ENCODE measurements at places on chromosomes 11 and 22.

- DNase-seq: no peak
Observed at GRCh38 chr11:69865707-69866106, 46.5 kb upstream of the FGF3 start.

- no peak for DNase-seq
Observed at GRCh38 chr11:15144347-15144746, 29.6 kb downstream of the INSC start.

GRCh38 chr11:118169300-118170140, 6.9 kb downstream of the SCN2B start:
- DNase-seq: no peak

DNA sequence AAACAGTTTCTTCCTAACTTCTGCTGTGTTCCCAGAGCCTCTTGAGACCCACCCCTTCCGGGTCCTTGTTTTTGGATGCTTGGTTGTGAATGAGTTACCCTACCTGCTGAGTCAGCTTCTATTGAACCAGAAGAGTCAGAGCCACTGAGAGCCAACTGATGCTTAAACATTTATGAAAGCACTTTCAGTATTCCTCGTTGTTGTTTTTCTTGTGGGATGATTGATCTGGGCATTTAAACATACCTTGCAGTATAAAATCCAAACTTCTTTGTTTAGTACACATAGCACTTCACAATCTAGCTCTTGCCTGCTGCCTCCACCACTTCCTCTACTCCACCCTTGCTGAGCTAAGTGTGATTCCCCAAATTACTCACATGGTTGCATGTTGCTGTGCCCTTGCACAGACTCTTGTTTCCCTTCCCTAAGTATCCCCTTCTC, 5.5 kb downstream of the PRSS23 start:
- DNase-seq: no peak

- DNase-seq: no peak
Observed at GRCh38 chr11:14118072-14118471, 155.5 kb downstream of the SPON1 start.

DNA sequence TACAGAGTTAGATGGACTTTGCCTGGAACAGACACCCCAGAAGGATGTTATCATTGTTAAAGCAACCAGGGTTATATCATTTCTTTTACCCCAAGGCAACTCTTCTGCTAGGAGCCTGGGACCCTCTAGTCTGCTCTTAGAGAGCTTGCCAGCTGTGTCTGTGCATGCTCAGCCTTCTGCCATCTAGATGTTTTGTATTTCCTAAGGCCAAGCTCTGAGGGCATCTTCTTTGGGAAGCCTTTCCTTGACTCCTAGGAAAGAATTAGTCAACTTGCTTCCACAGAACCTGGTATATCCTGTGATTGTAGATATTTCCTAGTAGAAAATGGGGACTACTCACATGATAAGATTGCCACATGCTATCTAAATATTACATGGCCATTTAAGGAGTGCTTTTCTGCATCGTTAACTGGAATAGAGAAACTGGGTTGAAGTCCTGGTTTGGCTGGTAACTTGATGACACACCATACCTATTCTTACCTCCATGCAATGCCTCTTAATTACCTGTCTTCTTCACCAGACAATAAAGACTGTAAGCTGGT, 87.6 kb downstream of the STIM1 start:
- no peak for DNase-seq

- no peak for DNase-seq
Observed at GRCh38 chr22:39130152-39130704, 22.3 kb downstream of the CBX7 start.

GRCh38 chr11:126585774-126586491, 230.4 kb downstream of the ST3GAL4 start:
- DNase-seq: no peak

DNA sequence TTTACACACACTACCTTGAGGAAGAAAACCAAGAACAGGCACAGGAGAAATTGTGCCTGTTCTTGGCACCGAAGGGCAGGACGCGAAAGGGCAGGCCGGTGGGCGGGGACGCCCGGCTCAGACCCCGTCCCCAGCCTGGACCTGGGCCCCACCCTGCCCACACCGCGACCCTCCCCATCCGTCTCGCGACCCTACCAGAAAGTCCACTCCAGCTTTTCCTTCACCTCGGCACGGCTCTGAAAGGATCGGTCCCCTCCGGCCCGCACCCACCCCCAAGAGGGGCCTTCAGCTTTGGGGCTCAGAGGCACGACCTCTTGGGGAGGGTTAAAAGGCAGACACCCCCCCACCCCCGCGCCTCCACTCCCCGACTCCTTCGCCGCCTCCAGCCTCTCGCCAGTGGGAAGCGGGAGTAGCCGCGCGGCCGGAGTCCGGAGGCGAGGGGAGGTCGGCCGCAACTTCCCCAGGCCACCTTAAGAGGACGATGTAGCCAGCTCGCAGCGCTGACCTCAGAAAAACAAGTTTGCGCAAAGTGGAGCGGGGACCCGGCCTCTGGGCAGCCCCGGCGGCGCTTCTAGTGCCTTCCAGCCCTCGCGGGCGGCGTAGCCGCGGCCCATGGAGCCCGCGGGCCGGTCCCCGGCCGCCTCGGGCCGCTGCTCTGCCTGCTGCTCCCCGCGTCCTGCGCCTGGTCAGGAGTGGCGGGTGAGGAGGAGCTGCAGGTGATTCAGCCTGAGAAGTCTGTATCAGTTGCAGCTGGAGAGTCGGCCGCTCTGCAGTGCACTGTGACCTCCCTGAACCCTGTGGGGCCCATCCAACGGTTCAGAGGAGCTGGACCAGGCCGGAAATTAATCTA, 4.4 kb downstream of the SEC14L6 start:
- no peak for DNase-seq

- no peak for DNase-seq
Observed at GRCh38 chr11:126484266-126484665, 128.8 kb downstream of the ST3GAL4 start.

DNA sequence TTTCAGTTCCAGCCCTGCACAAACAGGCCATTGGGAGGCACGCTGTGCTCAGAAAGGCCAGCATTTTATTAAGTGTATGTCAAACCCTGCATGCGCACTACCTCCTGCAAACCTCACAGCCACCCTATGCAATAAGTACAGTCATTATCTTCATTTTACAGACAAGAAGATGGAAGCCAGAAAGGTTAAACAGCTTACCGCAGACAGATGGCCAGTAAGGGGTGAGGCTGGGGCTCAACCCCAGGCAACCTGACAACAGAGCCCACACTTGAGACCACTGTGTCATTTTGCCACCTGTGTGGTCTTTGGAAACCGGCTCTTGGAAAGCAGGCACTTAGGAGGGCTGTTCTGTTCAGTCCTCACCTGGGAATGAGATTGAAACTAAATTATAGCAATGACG, 142.3 kb downstream of the NXPE2 start:
- no peak for DNase-seq

DNA sequence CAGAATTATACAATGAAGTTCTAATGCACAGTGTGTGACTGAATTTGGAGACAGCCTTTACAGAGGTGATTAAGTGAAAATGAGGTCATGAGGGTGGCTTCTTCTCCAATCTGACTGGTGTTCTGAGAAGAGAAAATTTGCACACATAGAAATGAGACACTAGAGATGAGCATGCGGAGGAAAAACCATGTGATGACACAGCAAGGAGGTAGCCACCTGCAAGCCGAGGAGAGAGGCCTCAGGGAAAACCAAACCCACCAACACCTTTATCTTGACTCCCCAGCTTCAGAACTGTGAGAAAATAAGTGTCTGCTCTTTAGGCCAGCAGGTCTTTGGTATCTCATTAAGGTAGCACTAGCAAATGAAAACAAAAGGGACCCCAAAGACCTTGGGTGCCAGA, 93.2 kb downstream of the GGTLC2 start:
- no peak for DNase-seq

- no peak for DNase-seq
Observed at GRCh38 chr11:68146010-68146540, 24.9 kb upstream of the CHKA start.

DNA sequence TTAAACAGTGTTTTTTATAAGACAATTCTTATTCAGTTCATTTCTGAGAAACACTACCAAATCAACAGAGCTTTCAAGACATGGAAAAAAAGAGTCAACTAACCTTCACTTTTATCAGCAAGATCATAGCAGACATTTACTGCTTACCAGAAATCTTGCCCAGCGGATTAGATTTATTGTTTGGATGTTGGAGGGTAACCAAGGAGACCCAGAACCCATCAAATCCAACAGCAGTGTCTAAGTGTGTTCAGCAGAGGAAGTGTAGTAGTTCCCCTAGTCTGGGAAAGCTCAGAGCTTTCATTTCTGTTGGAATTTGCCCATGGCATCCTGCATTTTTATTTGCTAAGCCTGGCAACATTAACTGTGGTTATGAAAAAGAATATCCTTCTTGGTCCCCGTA, 2.4 kb upstream of the PGM2L1 start:
- no peak for DNase-seq

DNA sequence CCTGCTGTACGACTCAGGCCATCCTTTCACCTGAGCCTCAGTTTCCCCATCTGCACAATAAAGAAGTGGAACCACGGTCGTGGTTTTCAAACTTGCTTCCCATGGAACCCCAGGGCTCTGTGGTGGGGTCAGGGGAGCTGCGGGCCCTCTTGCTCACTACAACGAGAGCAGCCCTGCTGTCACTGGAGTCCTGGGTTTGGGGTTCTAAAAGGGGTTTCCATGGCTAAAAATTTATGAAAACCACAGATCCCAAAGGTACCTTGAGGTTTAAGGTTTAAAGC, 45.4 kb upstream of the CARS1 start:
- DNase-seq: no peak

DNA sequence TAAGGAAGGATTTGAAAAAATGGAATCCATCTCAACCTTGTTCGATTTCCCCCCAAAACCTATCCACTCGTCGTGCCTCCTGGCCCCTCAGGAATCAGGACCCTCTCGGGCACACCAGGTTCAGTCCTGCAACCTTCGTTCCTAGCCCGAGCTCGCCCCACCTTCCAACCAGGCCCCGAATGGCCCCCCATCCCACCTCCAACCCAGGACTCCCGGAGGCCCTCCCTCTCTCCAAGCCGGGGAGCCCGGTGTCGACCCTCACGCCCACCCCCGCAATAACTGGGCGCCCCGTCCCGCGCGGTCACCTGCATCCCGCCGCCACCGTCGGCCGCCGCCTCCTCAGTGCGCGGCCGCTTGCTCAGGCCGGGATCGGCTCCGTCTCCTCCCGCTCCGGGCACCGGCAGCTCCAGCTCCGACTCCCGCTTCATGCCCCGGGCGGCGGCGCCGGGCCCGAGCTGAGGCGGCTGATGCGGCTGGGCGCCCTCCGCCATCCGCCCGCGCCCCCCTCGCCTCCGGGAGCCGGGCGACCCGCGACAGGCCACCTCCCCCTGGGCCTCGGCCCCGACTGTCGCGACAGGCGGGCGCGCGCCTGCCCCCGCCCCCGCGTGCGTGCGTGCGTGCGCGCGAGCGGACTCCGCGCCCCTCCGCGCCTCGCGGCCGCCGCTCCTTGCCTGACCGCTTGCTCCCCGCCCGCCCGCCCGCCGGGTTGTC, 534 bp downstream of the RBFOX2 start:
- peak; percentile 1 for DNase-seq

- peak; percentile 61 for DNase-seq
Observed at GRCh38 chr11:123577081-123577598, 77.3 kb downstream of the SCN3B start.

GRCh38 chr11:22234743-22235142, 41.9 kb downstream of the ANO5 start:
- no peak for DNase-seq

GRCh38 chr11:122149202-122149601, 33.2 kb upstream of the BLID start:
- no peak for DNase-seq

GRCh38 chr22:31917227-31917921, 27.0 kb upstream of the YWHAH start:
- no peak for DNase-seq

GRCh38 chr11:69800278-69800677, 18.9 kb downstream of the FGF3 start:
- DNase-seq: no peak

DNA sequence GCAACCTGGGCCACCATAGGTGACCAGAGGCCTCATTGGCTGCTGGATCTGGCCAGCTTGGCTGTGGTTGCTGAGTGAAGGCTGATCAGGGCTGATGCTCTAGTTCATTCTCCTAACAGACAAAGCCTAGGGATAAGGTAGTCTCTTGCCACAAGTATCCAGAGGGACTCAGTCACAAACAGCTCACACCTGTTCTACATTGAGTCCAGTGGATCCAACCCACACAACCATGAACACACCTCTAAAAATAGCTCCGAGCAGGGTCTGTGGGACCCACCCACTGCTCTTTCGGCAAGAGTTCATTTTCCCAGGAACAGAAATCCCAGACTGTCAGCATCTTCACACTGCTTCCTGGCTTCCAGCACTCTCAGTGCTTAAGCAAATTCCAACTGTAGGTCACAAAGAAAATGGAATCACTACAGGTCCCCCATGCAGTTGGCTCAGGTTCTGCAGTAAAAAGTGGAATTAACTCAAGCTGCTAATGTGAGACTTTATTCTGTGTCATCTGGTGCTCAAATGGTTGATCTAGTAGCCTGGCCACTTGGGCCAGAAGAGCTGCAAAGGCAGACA, 67.3 kb downstream of the PPFIBP2 start:
- DNase-seq: no peak

Data from stimulated activated CD4-positive, alpha-beta T cell treated with anti-CD3 and anti-CD28 coated beads, Interleukin-15, amount 100 ng/mL, for 1 hour (primary cell).